ENCODE measurements at places on chromosomes 13 and 19.
A peak's percentile ranks its signal among the peaks of the same experiment; 100 is the strongest.

GRCh38 chr13:110350509-110350908, 43.4 kb downstream of the COL4A2 start:
- H3K27me3 ChIP-seq: peaks cover 2% of the 10 kb centered on the region
- H3K36me3 ChIP-seq: no peaks in the 10 kb centered on the region
- no peak overlapping the region for H3K27ac ChIP-seq
- H3K4me3 ChIP-seq: no peak overlapping the region
- no peaks in the 10 kb centered on the region for H3K4me1 ChIP-seq
- no peak for DNase-seq

- H3K27me3 ChIP-seq: no peaks in the 10 kb centered on the region
- DNase-seq: peak; percentile 91
- peak within 1 kb of the TSS; percentile 82 for H3K4me3 ChIP-seq
- H3K4me1 ChIP-seq: peaks cover 64% of the 10 kb centered on the region
- peak within 1 kb of the TSS; percentile 99 for H3K27ac ChIP-seq
Observed at GRCh38 chr19:29665215-29665825, at the start of gene PLEKHF1. PLEKHF1 (plus strand) TSS chr19:29665461; CDS start chr19:29673840, 8,379 bp downstream.

DNA sequence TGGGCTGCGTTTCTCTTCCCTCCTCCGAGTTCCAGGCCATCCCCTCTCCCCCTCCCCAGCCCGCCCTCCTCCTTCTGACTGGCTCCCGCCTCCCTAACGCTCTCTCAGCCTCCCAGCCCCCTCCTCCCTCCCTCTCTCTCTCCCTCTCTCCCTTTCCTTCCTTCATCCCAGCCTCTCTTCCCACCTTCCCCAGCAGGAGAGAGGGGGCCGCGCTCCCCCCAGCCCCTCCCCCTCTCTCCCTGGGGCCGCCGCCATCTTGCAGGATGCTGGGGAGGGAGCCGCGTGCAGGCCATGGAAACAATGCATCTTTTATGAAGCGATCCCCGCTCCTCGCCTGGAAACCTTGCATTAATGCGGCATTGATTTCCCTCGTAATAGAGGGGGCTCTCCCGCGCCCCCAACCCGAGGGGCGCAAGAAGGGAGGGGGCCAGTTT, 42.6 kb upstream of the ADGRL1 start:
- H3K27me3 ChIP-seq: no peaks in the 10 kb centered on the region
- DNase-seq: peak; percentile 57
- peak overlapping the region; percentile 50 for H3K4me3 ChIP-seq

DNA sequence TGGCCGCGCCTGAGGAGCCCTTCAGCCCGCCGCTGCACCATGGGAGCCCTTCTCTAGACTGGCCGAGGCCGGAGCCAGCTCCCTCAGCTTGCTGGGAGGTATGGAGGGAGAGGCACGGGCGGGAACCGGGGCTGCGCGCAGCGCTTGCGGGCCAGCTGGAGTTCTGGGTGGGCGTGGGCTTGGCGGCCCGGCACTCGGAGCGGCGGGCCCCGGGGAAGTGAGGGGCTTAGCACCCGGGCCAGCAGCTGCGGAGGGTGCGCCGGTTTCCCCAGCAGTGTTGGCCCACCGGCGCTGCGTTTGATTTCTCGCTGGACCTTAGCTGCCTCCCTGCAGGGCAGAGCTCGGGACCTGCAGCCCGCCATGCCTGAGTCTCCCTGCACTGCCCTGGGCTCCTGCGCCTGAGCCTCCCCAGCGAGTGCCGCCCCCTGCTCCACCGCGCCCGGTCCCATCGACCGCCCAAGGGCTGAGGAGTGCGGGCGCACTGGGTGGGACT, 1890.0 kb upstream of the PCDH20 start:
- no peak overlapping the region for H3K4me3 ChIP-seq
- H3K36me3 ChIP-seq: no peaks in the 10 kb centered on the region
- H3K4me1 ChIP-seq: no peaks in the 10 kb centered on the region
- no peaks in the 10 kb centered on the region for H3K27me3 ChIP-seq
- no peak overlapping the region for H3K27ac ChIP-seq

DNA sequence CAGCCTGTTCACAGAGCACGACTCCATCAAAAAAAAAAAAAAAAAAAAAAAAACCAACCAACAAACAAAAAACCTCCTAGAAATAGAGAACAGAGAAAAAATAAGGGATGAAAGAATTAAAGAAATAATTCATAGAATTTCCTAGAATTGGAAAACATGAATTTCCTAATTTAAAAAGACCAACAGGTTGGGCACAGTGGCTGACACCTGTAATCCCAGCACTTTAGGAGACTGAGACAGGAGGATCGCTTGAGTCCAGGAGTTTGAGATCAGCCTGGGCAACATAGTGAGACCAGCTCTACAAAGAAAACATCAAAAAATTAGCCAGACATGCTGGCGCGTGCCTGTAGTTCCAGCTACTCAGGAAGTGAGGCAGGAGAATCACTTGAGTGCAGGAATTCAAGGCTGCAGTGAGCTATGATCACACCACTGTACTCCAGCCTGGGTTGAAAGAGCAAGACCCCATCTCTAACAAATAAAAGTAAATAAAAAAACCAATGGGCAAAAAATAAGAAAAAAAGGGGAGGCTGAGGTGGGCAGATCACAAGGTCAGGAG, 6.5 kb downstream of the SPART start:
- H3K4me1 ChIP-seq: peaks cover 60% of the 10 kb centered on the region
- H3K4me3 ChIP-seq: no peak overlapping the region
- peaks cover 2% of the 10 kb centered on the region for H3K36me3 ChIP-seq
- no peak overlapping the region for H3K27ac ChIP-seq
- DNase-seq: no peak
- H3K27me3 ChIP-seq: no peaks in the 10 kb centered on the region

DNA sequence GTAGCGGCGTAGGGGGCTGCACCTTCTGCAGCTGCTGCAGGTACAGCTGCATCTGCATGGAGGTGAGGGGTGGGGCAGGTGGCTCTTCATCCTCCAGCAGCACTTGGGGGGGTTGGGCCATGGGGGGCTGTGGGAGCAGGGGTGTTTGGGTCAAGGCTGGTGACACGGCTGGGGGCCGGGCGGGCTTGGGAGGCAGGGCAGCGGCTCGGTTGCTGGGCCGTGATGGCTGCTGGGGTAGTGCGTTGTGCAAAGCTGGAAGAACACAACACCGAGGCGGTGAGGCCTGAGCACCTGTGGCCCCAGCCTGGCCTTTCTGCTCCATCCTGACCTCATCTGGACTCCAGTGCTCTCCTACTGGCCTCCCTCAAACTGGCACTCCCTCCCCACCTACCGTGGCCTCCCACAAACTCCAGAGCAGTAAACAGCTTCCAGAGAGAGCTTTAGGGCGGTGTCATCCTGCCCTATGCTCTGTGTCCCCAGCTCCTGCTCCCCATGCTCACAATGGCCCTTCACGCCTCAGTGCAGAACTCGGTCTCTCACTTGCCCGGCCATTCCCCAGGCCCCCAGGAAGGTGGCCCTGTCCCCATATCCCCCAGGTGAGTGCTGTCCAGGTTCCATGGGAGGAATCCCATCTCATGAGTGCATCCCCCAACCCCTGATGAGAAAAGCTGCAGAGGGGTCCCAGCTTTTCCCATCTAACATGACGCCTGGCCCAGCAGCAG, 11.1 kb upstream of the EPHX3 start:
- H3K36me3 ChIP-seq: peaks cover 46% of the 10 kb centered on the region
- no peaks in the 10 kb centered on the region for H3K4me1 ChIP-seq
- H3K4me3 ChIP-seq: no peak overlapping the region
- no peaks in the 10 kb centered on the region for H3K27me3 ChIP-seq

DNA sequence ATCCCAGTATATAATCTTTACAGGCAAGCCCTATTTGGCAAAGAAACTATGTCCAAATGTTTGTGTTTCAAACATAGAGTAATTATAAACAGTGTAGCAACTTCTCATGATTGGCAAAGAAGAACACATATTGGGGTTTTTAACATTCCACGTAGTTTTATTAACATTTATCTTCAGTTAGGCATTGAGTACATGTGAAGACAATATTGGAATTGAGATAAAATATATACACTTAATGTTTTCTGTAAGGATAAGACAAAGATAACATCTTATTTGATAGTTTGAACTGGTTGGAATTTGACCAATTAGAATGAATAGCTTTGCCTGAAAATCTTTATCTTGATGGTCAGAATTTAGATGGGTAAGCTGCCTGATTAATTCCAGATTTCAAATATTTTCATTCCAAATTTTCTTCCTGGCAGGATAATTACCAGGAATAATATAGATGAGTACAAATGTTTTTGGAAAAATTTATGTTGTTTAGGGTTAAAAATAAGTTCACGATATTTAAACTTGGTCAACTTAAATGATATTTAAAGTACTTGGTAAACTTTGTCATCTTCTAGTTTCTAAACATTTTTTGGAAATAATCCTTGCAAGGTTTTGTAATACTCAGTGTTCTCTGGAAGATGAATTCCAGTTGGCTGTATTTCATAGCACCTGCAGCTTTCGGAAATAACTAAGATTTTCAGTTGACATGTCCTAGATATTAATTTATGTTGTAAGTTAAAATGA, 536.5 kb upstream of the SPRY2 start:
- no peak overlapping the region for H3K27ac ChIP-seq
- DNase-seq: no peak
- no peaks in the 10 kb centered on the region for H3K4me1 ChIP-seq
- H3K36me3 ChIP-seq: no peaks in the 10 kb centered on the region
- no peak overlapping the region for H3K4me3 ChIP-seq

GRCh38 chr13:51331354-51331861, 8.1 kb upstream of the SERPINE3 start:
- H3K36me3 ChIP-seq: no peaks in the 10 kb centered on the region
- no peak overlapping the region for H3K4me3 ChIP-seq
- H3K4me1 ChIP-seq: peaks cover 18% of the 10 kb centered on the region

GRCh38 chr19:5554828-5555227, 12.9 kb downstream of the TINCR start:
- no peak for DNase-seq
- peaks cover 3% of the 10 kb centered on the region for H3K27me3 ChIP-seq
- no peak overlapping the region for H3K4me3 ChIP-seq
- H3K36me3 ChIP-seq: no peaks in the 10 kb centered on the region
- no peaks in the 10 kb centered on the region for H3K4me1 ChIP-seq
- no peak overlapping the region for H3K27ac ChIP-seq

GRCh38 chr13:40355126-40355724, 311.2 kb downstream of the FOXO1 start:
- no peaks in the 10 kb centered on the region for H3K27me3 ChIP-seq
- DNase-seq: peak; percentile 16
- no peaks in the 10 kb centered on the region for H3K36me3 ChIP-seq
- no peak overlapping the region for H3K4me3 ChIP-seq
- H3K4me1 ChIP-seq: peaks cover 4% of the 10 kb centered on the region

All from activated CD4-positive, alpha-beta memory T cell treated with anti-CD3 and anti-CD28 coated beads for 36 hours (primary cell).